Left kidney (tissue), 8 donors: ENCODE measurements at places on chromosomes 12 and 14. TPM values are rescaled to one million over a fixed set of nuclear protein-coding genes. Genes with fewer than 3 reads are reported as not detected.

- DNase-seq, result no peak
Observed at GRCh38 chr14:27958757-27959156, 807.8 kb upstream of the FOXG1 start.

RPL10L gene
- polyA plus RNA-seq, result not detected

DNA sequence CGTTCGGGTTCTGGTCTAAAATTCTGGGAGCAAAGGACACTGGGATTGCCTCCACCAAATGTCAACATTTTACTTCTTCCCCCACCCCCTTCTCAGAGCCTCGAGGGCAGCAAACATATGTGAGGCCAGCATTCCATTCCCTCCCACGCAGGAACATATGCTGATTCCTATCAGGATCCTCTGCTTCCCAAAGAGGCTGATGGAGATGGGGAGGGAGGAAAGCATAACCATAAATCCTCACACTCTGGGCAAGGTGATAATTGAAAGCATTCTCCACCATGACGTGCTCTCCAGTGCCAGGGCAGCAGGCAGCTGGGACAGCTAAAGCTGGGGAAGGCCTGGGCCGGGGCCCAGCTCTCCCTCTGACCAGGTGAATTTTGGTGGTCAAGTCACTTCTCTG is 395.0 kb downstream of the ZFP36L1 start:
- DNase-seq, result peak; percentile 73

CLEC9A gene
- polyA plus RNA-seq, result 0.76 TPM

ATF1 gene
- polyA plus RNA-seq, result 47.1 TPM

PLEKHH1 gene
- polyA plus RNA-seq, result 87.7 TPM

DNA sequence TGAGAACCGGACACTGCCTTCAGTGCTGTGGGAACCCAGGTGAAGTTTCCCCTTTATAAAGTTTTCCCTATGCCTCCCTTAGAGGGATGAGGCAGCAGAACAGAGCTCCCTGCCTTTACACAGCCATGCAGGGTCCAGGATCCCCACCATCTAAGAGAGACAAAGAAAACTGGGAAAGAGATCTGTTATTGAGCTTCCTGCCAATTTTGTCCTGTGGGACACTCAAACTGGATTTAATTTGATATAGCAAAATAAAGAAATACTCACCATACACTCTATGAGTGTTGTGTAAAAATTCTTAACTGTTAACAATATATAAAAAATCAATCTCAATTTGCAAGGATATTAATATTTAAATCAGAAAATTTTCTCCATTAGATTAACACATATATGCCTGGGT is 69.9 kb downstream of the DRAM1 start:
- no peak for DNase-seq

OR4E2 gene
- polyA plus RNA-seq, result 0.05 TPM

ANKRD33 gene
- polyA plus RNA-seq, result 0.17 TPM

SPSB2 gene
- polyA plus RNA-seq, result 9.2 TPM

DNA sequence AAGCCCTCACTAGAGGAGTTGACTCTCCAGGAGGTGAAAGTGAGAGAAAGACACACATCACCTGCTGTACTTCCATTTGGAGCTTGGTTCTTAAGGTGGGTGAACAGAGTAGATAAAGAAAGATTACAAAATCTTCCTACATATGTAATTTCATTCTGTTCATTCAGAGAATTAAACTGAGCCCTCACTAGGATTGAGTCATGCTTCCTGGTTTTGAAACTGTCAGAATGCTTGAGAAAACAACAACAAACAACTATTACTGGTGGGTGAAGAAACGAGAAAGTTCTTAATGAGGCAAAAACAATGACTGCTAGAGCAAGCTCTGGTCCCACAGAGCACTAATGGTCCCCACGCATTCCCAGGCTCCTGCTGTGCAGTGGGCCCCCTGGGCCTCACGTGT is 841.7 kb downstream of the VRK1 start:
- no peak for DNase-seq

GRCh38 chr14:27528328-27528727 is 930.5 kb upstream of the NOVA1 start:
- peak; percentile 29 for DNase-seq

- DNase-seq, result no peak
Observed at GRCh38 chr12:3311491-3312103, 179.4 kb upstream of the PRMT8 start.

DNA sequence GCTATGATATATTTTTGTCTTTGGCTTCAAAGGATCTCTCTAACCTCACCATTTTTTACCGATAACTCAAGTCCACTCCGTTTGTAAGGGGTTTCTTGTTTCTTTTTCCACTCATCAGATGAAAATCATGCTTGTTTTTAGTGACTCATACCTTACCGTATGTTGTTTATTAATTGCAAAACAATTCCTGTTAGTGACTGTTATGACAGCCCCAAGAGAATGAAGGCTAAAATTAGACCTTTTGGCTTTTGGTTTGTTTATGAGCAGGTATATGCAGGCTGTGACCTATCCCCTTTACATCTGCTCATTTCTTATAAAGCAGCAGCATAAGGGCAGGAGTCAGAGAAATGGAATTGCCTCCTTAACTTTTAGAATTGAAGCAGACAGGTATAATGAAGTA is 319.8 kb downstream of the CEP128 start:
- no peak for DNase-seq

ABCC9 gene
- polyA plus RNA-seq, result 30.3 TPM

- DNase-seq, result no peak
Observed at GRCh38 chr12:45184147-45184963, 31.5 kb upstream of the ANO6 start.

- DNase-seq, result no peak
Observed at GRCh38 chr14:77654001-77654441, 37.6 kb upstream of the SPTLC2 start.

GPR84 gene
- 0.15 TPM for polyA plus RNA-seq

GRCh38 chr14:76936483-76936882 is 92.0 kb downstream of the IRF2BPL start:
- DNase-seq, result no peak

DNA sequence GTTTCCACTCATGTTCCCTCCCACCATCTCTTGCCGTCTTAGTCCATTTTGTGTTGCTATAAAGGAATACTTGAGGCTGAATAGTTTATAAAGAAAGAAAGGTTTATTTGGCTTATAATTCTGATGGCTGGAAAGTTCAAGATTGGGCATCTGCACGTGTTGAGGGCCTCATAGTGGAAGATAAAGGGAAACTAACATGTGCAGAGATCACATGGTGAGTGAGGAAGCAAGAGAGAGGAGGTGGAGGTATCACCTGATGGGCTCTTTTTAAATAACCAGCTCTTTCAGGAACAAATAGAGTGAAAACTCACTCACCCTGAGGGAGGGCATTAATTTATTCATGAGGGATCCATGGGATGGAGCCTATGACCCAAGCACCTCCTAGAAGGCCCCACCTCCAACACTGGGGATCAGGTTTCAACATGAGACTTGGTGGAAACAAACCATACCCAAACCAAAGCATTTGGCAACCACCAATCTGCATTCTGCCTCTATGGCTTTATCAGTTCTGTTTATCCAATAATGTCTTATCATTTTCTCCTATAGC is 29.5 kb downstream of the MYO1H start:
- DNase-seq, result no peak

GRCh38 chr14:65019944-65020566 is 33.4 kb downstream of the FNTB start:
- DNase-seq, result peak; percentile 75

DTX1 gene
- 12.4 TPM for polyA plus RNA-seq

GRCh38 chr14:68938271-68939150 is 40.6 kb downstream of the ACTN1 start:
- DNase-seq, result no peak

GRCh38 chr12:12983420-12984035 is 16.5 kb downstream of the HEBP1 start:
- DNase-seq, result peak; percentile 40

ASPG gene
- 12.3 TPM for polyA plus RNA-seq

DNA sequence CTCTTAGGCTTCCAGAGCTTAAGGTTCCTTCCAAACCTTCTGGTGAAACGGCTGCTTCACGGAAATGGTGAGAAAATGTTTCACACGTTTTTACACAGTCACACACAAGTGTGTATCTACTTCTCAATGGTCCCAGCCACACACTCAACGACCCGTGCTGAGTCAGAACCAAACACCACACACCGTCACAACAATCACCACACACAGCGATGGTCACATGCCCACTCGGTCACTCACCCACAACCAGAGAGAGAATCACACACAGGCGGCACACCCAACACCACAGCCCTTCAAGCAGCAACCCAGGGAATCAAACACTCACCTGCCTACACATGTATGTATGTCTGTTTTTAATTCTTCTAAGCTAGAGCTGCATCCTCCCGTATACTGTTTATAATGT is 12.6 kb upstream of the PLEKHD1 start:
- no peak for DNase-seq

KLHL33 gene
- 0.60 TPM for polyA plus RNA-seq

ZC2HC1C gene
- 7.8 TPM for polyA plus RNA-seq

RHEBL1 gene
- polyA plus RNA-seq, result 1.8 TPM

ACOT4 gene
- 3.4 TPM for polyA plus RNA-seq

DNA sequence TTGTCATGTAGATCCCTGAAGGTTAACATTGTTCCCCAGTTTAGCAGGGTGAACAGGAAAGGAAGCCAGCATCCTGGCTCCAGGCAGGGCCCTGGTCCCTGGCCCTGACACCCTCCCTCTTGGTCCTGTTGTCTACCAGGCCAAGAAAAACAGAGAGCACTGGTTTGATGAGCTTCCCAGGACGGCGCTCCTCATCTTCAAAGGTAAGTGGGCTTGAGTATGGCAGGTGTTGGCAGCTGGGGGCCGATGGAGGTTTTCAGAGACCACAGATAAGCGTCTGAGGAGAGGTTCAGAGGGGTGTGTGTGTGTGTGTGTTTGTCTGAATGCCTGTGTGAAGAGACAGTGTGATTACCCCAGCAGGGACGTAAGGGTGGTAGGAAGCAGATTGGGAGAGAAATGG is 56.3 kb downstream of the SLC8B1 start:
- no peak for DNase-seq
